ENCODE measurements at places on chromosomes 1 and 21. TPM values are rescaled to one million over a fixed set of nuclear protein-coding genes. Genes with fewer than 3 reads are reported as not detected.

CYP4X1 gene
- not detected for total RNA-seq

ARHGEF16 gene
- total RNA-seq, result not detected

CR1L gene
- total RNA-seq, result 0.19 TPM

TNN gene
- not detected for total RNA-seq

SLC16A1 gene
- total RNA-seq, result 70.5 TPM

S100A14 gene
- 0.26 TPM for total RNA-seq

KCNE1 gene
- total RNA-seq, result 0.41 TPM

PADI2 gene
- 0.10 TPM for total RNA-seq

RGSL1 gene
- not detected for total RNA-seq

GRCh38 chr1:232613752-232614381, 16.1 kb downstream of the SIPA1L2 start:
- DNase-seq, result no peak
- no peak overlapping the region for H3K4me3 ChIP-seq
- H3K27me3 ChIP-seq, result peaks cover 6% of the 10 kb centered on the region
- no peaks in the 10 kb centered on the region for H3K36me3 ChIP-seq

- no peak overlapping the region for H3K4me3 ChIP-seq
- no peak overlapping the region for H3K27ac ChIP-seq
- DNase-seq, result no peak
These were observed 3.6 kb downstream of the B4GALT3 start for GRCh38 chr1:161173711-161174110.

GRCh38 chr21:42974832-42975820, 764 bp downstream of the PKNOX1 start:
- H3K36me3 ChIP-seq, result no peaks in the 10 kb centered on the region
- peak overlapping the region; percentile 96 for H3K27ac ChIP-seq
- no peaks in the 10 kb centered on the region for H3K27me3 ChIP-seq
- H3K4me1 ChIP-seq, result peaks cover 33% of the 10 kb centered on the region

- no peak for DNase-seq
- H3K27me3 ChIP-seq, result no peaks in the 10 kb centered on the region
- H3K36me3 ChIP-seq, result peaks cover 2% of the 10 kb centered on the region
- no peak overlapping the region for H3K4me3 ChIP-seq
These were observed 48.0 kb downstream of the DNAI4 start for GRCh38 chr1:66876664-66877063.

GRCh38 chr1:151596166-151596953, 15.5 kb upstream of the SNX27 start:
- peaks cover 16% of the 10 kb centered on the region for H3K27me3 ChIP-seq
- peaks cover 13% of the 10 kb centered on the region for H3K4me1 ChIP-seq
- H3K27ac ChIP-seq, result no peak overlapping the region
- no peak overlapping the region for H3K4me3 ChIP-seq

DNA sequence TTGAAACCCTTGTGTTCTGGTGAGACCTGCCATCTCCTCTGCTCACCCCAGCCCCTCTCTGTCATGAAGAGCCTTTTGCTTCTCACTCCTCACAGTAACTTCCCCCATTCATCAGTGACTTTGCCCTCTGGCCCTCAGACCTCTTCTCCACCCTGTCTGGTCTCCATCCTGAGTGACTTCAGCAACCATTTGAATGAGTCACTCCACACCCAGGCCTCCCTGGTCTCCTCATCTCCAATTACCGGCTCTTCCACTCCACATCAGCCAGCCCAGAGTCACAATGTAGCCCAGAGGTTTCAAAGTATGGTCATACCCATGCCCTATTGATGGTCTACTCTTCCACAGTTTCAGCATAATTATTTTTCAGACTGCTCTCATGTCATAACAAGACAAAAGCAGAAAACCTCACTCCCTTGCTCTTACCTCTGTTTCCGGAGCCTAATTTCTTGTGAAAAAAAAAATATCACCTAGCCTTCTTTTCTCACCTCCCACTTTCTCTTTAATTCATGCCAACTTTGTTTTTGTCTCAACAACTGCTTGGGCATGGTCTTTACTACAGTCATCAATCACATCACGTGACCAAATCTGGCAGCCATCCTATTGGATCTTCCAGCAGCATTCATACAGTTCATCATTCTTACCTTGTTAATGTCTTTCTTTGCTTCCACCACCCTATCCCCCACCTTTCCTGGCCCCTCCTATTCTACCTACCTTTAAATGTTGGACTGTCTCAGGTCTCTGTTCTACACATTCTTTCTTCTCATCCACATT, 35.6 kb upstream of the NEK7 start:
- no peaks in the 10 kb centered on the region for H3K36me3 ChIP-seq
- DNase-seq, result no peak
- H3K4me3 ChIP-seq, result no peak overlapping the region

DNA sequence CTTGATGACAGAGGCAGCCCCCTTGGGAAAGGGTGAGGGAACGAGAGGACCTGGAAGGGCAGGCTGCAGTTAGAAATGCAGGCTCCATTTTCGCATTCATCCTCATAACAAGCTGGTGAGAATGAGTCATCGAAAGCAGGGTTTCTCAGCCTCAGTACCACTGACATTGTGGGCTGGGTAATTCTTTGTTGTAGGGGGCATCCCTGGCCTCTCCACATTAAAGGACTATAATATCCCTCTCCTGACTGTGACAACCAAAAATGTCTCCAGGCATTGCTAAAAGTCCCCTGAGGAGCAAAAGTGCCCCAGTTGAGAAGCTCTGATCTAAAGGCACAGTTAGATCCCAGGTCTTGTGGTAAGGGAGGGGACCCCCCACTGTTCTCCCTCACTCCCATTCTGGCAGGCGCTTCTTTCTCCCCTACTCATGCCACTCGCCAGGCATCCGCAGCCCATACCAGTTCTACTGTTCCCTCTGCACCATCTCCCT, 20.4 kb downstream of the KCNN3 start:
- peak; percentile 58 for DNase-seq
- H3K36me3 ChIP-seq, result no peaks in the 10 kb centered on the region
- peaks cover 20% of the 10 kb centered on the region for H3K27me3 ChIP-seq
- H3K4me3 ChIP-seq, result no peak overlapping the region
- H3K27ac ChIP-seq, result no peak overlapping the region

GRCh38 chr1:32864375-32865019, 6.2 kb downstream of the FNDC5 start:
- H3K27me3 ChIP-seq, result peaks cover 7% of the 10 kb centered on the region
- no peak overlapping the region for H3K27ac ChIP-seq
- DNase-seq, result no peak
- H3K4me1 ChIP-seq, result no peaks in the 10 kb centered on the region

- H3K36me3 ChIP-seq, result no peaks in the 10 kb centered on the region
- H3K4me3 ChIP-seq, result no peak overlapping the region
- peaks cover 16% of the 10 kb centered on the region for H3K27me3 ChIP-seq
- H3K27ac ChIP-seq, result no peak overlapping the region
- no peaks in the 10 kb centered on the region for H3K4me1 ChIP-seq
These were observed 280.4 kb downstream of the HLX start for GRCh38 chr1:221159608-221160007.

DNA sequence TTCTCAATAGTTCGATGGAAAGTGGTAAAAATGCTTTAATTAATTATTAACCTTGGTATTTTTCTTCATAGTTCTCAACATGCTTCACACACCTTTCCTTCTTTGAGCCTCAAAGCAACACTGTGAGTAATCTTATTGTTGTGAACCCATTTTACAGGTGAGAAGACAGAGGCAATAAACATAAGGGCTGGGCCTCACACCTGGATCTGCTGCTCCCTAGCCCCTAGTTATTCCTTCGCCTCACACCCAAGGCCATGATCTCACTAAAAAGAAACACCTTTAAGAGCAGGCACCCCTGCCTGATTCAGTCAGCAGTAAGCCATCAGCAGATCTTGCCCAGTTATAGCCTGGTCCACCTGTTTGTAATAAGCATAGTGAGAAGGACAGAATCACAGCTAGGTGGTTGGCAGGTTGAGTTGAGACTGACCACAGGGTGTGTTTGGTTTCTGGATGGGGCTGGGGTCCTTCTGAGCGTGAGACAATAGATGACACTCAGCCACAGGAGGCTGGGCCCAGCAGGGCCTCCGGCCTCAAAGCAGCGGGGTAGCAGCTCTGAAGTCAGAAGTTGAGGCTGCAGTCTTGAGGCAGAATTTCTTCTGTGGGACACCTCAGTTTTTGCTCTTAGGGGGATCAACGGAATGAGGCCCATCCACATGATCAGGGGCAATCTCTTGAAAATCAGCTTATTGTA, 203.9 kb downstream of the RHOU start:
- no peak for DNase-seq
- no peak overlapping the region for H3K4me3 ChIP-seq
- H3K4me1 ChIP-seq, result peaks cover 34% of the 10 kb centered on the region
- H3K27me3 ChIP-seq, result no peaks in the 10 kb centered on the region

- no peaks in the 10 kb centered on the region for H3K36me3 ChIP-seq
- H3K4me1 ChIP-seq, result no peaks in the 10 kb centered on the region
- no peak overlapping the region for H3K27ac ChIP-seq
- H3K4me3 ChIP-seq, result no peak overlapping the region
- peaks cover 9% of the 10 kb centered on the region for H3K27me3 ChIP-seq
These were observed 82.8 kb upstream of the SOX13 start for GRCh38 chr1:203990118-203990517.

- DNase-seq, result no peak
- peaks cover 2% of the 10 kb centered on the region for H3K27me3 ChIP-seq
- H3K36me3 ChIP-seq, result peaks cover 14% of the 10 kb centered on the region
- peak overlapping the region; percentile 100 for H3K27ac ChIP-seq
These were observed 605 bp upstream of the RABGGTB start for GRCh38 chr1:75785320-75785982.

GRCh38 chr1:162704673-162705424, 72.6 kb downstream of the DDR2 start:
- no peak overlapping the region for H3K4me3 ChIP-seq
- no peak overlapping the region for H3K27ac ChIP-seq
- no peaks in the 10 kb centered on the region for H3K36me3 ChIP-seq
- H3K4me1 ChIP-seq, result no peaks in the 10 kb centered on the region
- no peaks in the 10 kb centered on the region for H3K27me3 ChIP-seq

DNA sequence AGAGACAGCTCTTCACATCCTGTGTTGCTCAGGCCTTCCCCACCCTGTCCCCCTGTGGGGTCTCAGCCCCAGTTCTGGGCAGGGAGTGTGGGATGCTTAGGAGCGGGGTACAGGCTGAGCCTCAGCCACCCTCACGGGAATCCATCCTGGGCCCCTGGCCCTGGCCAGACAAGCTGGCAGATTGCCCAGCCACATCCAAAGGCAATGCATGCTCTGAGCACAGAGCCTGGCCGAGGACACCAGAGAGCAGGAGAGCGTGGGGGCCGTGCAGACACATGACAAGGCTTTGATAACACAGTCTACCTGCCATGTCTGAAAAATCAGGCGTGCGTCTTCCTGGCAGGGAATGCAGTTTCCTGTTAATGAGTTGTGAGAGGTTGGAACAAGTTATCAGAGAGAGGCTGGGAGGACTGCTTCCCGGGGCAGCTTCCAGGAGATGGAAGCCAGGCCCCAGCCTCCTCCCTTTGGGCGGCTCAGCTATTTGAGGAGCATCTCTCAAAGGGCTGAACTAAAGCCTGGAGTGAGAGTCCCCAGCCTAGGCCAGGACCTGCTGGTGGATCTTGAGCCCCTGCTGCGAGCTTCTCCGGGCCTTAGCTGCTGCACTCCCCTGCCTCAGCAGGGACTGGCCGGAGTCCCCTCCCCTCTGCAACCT, 72.2 kb upstream of the SELENON start:
- no peak for DNase-seq
- H3K36me3 ChIP-seq, result peaks cover 1% of the 10 kb centered on the region

GRCh38 chr1:114134518-114134917, 19.2 kb downstream of the SYT6 start:
- H3K36me3 ChIP-seq, result no peaks in the 10 kb centered on the region
- no peaks in the 10 kb centered on the region for H3K4me1 ChIP-seq
- no peak for DNase-seq
- peaks cover 6% of the 10 kb centered on the region for H3K27me3 ChIP-seq
- no peak overlapping the region for H3K27ac ChIP-seq
- H3K4me3 ChIP-seq, result no peak overlapping the region

- H3K4me1 ChIP-seq, result peaks cover 24% of the 10 kb centered on the region
- H3K36me3 ChIP-seq, result no peaks in the 10 kb centered on the region
- H3K4me3 ChIP-seq, result peak overlapping the region; percentile 37
- DNase-seq, result no peak
- no peaks in the 10 kb centered on the region for H3K27me3 ChIP-seq
These were observed 135.8 kb downstream of the VAV3 start for GRCh38 chr1:107829036-107829770.

- H3K4me1 ChIP-seq, result no peaks in the 10 kb centered on the region
- H3K27ac ChIP-seq, result no peak overlapping the region
- H3K4me3 ChIP-seq, result no peak overlapping the region
- DNase-seq, result no peak
- H3K27me3 ChIP-seq, result no peaks in the 10 kb centered on the region
- no peaks in the 10 kb centered on the region for H3K36me3 ChIP-seq
These were observed 15.2 kb downstream of the RGS4 start for GRCh38 chr1:163084330-163084729.
